NCI-H460 (cell line): ENCODE measurements at places on chromosomes 3 and 15.

GRCh38 chr3:116966649-116967048 is 257.1 kb downstream of the TUSC7 start:
- DNase-seq = no peak

GRCh38 chr3:46909535-46910161 is 32.1 kb downstream of the PTH1R start:
- DNase-seq = peak; percentile 69

DNA sequence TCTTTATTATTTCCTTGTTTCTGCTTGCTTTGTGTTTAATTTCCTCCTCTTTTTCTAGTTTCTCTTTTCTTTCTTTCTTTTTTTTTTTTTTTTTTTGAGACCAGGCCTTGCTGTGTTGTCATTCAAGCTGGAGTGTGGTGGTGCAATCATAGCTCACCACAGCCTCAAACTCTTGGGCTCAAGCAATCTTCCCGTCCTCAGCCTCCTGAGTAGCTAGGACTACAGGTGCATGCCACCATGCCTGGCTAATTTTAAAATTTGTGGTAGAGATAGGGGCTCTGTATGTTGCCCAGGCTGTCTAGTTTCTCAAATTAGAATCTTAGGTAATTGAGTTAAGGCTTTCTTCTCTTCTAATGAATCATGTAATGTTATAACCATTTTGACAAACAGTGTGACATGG is 22.4 kb downstream of the SLMAP start:
- no peak for DNase-seq

DNA sequence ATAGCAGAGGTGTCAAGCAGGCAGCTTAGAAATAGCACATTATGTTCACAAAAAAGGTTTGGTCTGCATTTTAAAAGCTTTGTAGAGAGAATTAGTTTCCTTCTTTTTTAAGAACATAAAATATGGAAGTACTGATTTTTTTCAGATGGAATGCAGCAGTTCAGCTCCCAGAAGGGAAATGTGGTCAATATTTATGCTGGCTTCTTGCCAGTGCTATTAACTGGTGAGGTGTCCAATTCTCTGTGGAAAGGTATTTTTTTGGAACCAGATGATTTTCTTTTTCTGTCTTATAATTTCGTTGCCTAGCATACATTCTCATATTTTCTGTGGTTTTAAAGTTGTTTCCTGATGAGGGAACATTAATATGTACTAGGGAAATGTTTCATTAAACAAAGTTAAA is 211.4 kb upstream of the ZNF385D start:
- DNase-seq = no peak

DNA sequence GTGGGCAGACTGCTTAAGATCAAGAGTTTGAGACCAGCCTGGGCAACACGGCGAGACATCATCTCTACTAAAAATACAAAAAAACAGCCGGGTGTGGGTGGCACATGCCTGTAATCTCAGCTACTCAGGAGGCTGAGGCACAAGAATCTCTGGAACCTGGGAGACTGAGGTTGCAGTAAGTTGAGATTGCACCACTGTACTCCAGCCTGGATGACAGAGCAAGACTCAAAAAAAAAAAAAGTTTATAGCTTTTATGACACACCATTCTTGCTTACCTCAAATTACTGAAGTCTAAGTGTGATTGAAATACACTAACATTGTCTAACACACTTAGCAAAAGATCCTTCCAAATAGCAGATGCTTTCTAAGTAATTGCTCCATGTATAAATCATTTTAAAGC is 207.6 kb downstream of the STAG1 start:
- DNase-seq = no peak

DNA sequence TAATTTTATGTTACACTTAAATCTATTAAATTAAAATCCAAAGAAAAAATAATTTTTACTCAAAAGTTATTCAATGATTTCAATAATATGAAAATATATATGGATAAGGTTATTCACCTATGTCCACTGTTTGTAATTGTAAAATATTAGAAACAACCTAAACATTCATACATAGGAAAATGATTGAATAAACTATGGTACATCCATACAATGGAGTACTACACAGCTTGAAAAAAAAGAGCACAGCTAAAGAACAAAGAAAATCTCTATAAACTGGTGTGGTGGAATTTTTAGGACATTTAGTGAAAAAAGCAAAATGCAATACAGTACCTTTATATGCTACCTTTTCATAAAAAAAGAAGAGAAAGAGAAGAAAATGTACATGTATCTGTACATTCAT is 52.8 kb downstream of the SHOX2 start:
- DNase-seq = no peak

- DNase-seq = no peak
These were observed 9.9 kb upstream of the ARHGEF3 start for GRCh38 chr3:56811546-56812202.

GRCh38 chr3:32481791-32482631 is 20.6 kb downstream of the CMTM6 start:
- no peak for DNase-seq

DNA sequence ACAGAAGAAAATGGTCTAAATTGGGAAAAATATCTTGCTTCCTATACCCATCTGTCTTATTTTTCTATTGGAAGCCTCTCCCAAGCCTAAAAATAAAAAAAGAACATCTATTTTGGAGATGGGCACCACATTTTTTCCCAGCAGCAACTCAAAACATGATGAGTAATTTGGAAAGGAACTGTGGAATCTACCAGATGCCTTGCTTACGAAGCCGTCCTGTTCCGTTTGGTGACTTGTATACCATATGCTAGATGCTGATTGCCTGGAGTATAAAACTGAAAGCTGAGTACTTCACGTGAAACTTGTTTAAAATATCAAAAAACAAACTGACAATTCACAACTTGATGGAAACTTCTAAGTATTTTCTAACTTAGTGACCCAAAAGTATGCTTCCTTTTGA is 491.0 kb downstream of the ROBO2 start:
- no peak for DNase-seq

DNA sequence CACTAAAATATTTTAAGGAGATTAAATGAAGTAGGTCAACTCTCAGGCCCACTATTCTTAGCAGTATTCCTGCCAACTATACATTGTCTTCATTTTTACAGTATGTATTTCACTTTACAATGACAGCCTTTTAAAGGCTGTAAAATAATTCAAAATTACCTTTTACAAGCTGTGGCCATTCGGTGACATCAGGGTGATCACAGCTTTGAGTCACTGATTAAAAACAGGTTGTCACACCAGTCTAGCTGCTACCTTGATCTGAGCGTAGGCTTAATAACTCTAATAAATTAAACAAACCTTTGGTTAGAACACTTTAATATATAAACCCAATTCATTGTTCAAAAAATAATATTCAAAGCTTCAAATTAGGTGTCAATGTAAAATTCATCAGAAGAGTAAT is 29.9 kb downstream of the UBE3A start:
- no peak for DNase-seq

DNA sequence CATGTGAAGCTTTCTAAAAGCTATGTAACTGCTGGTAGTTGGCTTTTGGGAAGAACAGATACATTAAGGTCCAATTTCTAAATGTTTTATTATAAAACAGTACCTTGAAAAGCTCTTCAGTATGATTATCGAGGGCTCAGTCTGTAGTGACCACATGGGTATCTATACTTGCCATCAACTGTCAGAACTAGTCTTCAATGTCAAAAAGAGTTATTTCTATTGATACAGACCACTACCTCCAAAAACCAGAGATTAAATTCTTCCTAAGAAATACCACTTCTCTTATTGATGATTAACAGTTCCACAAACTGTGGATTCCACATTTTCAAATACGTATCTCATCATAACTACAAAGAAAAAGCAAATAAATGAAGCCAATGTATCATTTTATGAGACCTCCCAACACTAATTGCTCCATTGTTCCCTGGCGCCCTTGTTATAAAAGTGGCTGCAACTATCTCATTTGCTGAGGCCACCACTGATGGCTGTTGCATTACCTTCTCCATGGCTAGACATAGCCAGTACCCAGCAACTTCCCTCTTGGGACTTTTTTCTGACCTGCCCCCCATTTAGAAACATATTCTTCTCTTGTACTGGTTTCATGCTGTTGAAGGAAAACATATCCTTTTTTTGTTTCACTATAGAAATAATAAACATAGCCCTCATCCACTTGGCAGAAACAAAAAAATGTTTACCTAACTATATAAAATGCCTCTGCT is 33.9 kb upstream of the MBNL1 start:
- DNase-seq = no peak

GRCh38 chr3:56590814-56591213 is 33.8 kb downstream of the CCDC66 start:
- DNase-seq = no peak

GRCh38 chr3:99570061-99570460 is 68.3 kb upstream of the COL8A1 start:
- DNase-seq = no peak

DNA sequence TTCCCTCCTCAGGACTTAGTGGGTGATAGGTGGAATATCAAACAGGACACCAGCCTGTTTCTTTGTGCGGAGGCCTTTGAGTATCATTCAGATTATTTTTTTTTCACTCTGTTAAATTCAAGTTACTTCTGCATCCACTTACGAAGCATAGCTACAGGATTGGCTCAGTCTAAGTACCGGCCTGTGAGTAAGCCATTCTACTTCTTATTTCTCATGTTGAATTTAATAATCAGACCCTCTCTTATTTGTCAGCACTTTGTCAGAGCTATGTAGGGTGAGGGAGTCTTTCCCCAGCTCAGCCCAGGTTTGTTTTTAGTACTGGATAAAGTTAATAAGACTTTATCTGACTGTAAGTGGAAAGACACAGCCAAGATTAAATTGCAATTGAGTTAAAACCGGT is 54.7 kb downstream of the ITPR1 start:
- no peak for DNase-seq
